ENCODE measurements at places on chromosomes 4 and X. TPM values are rescaled to one million over a fixed set of nuclear protein-coding genes. Genes with fewer than 3 reads are reported as not detected.

SPRY1 gene
- total RNA-seq, result 21.9 TPM

KIAA1210 gene
- total RNA-seq, result not detected

PRDX4 gene
- total RNA-seq, result 259 TPM

IGBP1 gene
- total RNA-seq, result 77.4 TPM

BEX1 gene
- total RNA-seq, result 0.47 TPM

GYPB gene
- total RNA-seq, result not detected

NALF2 gene
- total RNA-seq, result not detected

FGA gene
- not detected for total RNA-seq

CENPE gene
- total RNA-seq, result 3.9 TPM

RPS3A gene
- 2,198 TPM for total RNA-seq

ARHGAP4 gene
- total RNA-seq, result 2.7 TPM

HERC3 gene
- total RNA-seq, result 7.9 TPM

CPZ gene
- 33.7 TPM for total RNA-seq

USP17L27 gene
- not detected for total RNA-seq

ADH7 gene
- not detected for total RNA-seq

HELQ gene
- total RNA-seq, result 11.8 TPM

SH2D1A gene
- not detected for total RNA-seq

REELD1 gene
- not detected for total RNA-seq

BEND4 gene
- total RNA-seq, result not detected

POU4F2 gene
- total RNA-seq, result not detected

PALLD gene
- 28.0 TPM for total RNA-seq

TAF7L gene
- 0.23 TPM for total RNA-seq

MAGEB5 gene
- not detected for total RNA-seq

PPP2R2C gene
- not detected for total RNA-seq

USP53 gene
- 59.1 TPM for total RNA-seq

PCYT1B gene
- under 0.01 TPM for total RNA-seq

ADGRL3 gene
- total RNA-seq, result not detected

ALPK1 gene
- 11.6 TPM for total RNA-seq

CLGN gene
- not detected for total RNA-seq

GPR119 gene
- total RNA-seq, result not detected

OCIAD2 gene
- 225 TPM for total RNA-seq

CTAG2 gene
- not detected for total RNA-seq

SMIM14 gene
- total RNA-seq, result 97.9 TPM

PABPC1L2A gene
- not detected for total RNA-seq

COL4A6 gene
- total RNA-seq, result 3.1 TPM

PNCK gene
- total RNA-seq, result 0.47 TPM

CXCL13 gene
- total RNA-seq, result not detected

GYPE gene
- 0.59 TPM for total RNA-seq

BEX5 gene
- 0.30 TPM for total RNA-seq
